ENCODE measurements at places on chromosomes 6 and 20.

GRCh38 chr6:43812850-43813578 is 43.0 kb downstream of the VEGFA start:
- DNase-seq, result no peak

GRCh38 chr6:167872538-167873210 is 46.0 kb downstream of the AFDN start:
- no peak for DNase-seq

- no peak for DNase-seq
These were observed 556 bp upstream of the MROH8 start for GRCh38 chr20:37179683-37180524.

DNA sequence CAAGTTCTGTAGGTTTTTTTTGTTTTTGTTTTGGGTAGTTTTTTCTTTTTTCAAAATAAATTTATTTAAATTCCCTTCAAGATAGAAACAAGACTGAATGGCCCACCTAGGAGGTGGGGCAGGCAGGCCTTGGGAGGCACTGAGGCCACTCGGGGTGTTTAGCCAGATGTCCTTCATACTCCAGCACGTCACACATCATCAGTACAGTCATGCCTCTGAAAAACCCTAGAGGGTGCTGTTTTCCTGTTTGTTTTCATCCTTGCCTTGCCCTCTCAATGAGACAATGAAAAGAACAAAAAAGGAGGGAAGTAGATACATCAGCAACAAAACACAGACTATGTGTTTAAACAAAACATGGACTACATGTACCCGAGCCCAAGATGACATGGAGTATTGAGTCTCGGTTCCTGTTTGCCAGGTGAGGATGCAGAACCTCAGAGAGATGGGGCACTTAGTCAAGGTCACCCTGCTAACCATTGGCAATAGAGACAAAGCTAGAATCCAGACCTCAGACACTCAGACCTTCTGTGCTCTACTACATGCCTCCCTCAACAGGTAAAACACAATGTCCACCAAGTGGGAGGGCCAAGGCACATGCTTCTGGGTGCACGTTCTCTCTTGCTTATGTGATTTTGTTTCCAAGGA is 26.8 kb upstream of the CLIC5 start:
- DNase-seq, result no peak

DNA sequence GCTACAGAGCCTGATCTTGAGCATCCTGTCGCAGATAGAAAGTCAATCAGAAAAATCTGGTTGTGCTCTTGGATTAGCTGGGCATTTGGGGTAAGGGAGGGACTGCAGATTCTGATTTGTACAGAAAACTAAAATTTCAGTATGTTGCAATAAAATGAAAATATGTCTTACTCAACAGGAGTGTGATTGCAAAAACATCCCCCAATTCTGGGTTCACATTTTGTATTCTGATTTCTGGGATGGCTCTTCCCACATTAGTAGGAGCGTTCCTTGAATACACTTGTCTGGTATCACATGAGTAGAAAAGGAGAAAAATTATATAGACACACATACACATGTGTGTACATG is 40.5 kb downstream of the PANK2 start:
- no peak for DNase-seq

DNA sequence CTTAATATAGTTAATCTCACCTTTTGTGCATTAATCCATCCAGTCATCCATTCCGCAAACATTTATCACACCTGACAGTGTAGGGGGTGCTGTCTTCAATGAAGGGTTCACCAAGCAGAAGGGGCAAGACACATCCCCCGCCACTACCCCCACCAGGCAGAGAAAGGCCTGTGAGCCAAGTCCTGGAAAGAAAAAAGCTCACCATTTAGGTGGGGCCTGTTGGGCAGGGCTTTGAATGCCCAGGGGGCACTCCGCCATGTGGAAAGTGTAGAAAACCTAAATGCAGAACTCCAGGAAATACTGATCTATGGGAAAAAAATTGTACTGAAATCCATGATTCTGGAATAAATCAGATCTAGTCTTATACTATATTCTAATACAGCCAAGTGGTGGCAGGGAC is 4.8 kb upstream of the STX16 start:
- peak; percentile 16 for DNase-seq

Data from naive thymus-derived CD4-positive, alpha-beta T cell (primary cell).